ENCODE measurements at places on chromosomes 11 and 22.

DNA sequence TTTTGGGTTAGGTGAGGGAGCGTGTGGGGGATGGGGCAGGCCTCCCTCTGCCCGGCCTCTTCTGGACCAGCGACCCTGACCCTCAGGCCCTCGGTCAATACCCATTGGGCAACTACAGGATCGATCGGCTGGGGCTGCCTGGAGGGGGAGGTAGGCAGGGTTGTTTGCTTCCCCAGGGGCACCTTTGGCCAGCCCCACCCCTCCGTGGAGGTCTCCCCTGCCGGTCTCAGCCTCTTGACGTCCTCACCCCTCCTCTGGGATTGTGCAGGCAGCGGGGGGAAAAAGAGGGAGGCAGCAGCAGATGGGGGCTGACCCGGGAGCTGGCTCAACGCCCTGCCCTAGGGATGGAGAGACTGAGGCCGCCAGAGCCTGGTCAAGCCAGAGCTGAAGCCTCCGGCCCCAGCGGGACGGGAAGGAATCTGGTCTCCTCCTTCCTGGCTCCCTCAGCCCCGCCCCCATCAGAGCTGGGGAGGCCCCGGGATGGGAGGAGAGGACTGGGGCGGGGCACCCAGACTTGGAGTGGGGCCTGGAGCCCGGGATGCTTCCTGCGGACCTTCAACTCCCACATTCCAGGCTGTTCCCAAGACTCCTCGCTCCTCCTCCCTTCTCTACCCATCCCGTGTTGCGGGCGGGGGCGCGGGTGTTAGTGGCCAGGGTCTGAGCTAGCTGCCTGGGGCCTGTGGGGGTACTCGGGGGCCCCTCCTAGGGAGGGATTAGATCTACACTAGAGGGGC lies 14.4 kb upstream of the CDC42EP1 start:
- no peak for DNase-seq

- peak; percentile 25 for DNase-seq
Measured at GRCh38 chr11:124669193-124669592, 4.3 kb downstream of the SIAE start.

GRCh38 chr11:36508743-36509142 lies 1.3 kb downstream of the TRAF6 start:
- no peak for DNase-seq

GRCh38 chr11:9689721-9690120 lies 25.8 kb downstream of the SWAP70 start:
- DNase-seq: no peak

DNA sequence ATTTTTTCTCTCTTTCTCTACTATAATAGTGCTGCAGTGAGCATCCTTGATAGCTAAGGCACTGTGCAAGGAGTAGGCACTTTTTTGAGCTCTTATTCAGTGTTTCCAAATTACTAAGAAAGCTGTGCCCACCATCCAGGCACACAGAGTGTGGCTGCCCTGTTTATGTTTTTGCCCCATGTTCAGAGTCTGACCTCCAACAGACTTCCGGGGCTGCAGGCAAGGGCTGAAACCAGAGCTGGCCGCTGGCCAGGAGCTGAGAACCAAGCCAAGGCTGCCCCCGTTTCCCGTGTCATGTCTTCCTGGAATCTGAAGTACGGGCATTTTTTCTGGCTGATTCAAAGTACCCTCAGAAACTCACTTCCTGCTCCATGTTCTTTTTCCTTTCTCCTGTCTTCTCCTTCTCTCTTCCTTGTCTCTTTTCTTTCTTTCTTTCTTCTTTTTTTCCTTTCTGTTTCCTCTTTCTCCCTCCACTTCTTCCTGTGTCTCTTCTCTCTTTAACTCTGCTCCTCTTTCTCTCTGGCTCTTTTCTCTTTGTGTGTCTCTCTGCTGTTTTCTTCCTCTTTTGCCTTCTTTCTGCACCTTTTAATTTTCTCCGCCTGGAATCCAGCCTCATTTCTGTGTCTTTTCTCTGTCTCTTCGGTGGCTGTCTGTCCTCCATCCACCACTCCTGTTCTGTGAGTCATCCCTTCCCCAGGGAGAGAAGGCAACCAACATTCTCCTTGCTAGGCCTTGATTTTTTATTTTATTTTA lies 17.0 kb upstream of the KCTD14 start:
- DNase-seq: peak; percentile 2

- no peak for DNase-seq
Measured at GRCh38 chr11:118606157-118606843, 1.1 kb upstream of the PHLDB1 start.

DNA sequence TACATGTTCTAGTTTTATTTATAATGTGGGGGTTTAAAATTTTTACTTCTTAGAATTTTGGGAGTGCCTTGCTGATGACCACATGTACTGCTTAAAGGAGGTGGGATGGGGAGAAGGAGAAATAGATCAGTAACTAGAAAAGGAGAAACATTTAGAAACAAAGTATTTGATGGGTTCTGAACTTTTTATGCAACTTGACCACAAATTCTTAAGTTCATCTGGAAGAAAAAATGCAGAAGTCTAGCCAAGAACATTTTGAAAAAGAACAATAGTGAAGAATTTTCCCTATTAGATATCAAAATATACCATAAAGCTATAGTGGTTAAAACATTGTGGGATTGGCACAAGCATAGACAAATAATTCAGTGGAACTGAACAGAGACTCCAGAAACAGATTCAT lies 73.3 kb upstream of the AMPD3 start:
- no peak for DNase-seq

DNA sequence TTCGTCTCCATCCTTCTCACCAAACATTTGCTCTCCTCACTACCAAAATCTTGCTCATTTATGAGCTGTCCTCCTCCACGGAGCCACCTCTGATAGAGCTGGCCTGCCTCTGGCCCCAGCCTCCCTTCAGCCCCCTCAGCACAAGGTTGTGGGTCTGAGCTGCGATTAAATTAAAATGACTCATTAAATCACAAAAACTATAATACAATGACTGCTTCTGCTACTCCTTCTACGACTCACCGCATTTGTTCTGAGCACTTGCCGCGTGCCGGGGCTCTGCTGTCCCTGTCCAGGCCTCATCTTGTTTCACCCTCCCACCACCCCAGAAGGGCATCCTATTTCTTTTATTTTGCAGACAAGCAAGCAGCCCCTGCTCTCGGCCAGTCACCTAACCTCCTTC lies 49.2 kb upstream of the TIMP3 start:
- no peak for DNase-seq

- no peak for DNase-seq
Measured at GRCh38 chr11:113338730-113339129, 24.3 kb downstream of the TTC12 start.

DNA sequence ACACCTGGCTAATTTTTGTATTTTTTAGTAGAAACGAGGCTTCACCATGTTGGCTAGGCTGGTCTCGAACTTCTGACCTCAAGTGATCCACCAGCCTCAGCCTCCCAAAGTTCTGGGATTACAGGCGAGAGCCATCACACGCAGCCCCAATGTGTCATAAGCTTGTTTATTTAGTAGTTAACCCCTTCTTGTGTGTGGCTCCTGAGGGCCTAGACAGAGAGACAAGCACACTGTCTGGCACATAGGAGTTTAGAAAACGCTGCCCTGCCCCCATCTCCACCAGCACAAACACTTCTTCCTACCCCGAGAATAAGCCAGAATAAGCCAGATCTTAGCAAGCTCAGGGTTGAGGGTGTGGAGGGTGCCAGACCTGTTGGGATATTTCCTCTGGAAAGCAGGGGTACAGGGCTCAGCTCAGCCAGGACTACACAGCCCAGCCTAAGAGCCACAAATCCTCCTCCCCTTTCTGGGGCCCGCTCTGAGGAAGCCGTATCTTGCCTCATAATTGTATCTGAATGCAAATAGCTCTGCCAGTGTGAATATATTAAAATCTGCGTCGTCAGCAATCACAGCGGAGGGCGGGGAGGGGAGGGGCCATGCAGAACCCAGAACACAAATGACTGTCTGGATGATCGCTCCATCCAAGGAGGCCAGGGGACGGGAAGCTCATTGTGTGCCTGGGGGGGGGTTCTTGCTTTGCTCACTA lies 247.3 kb downstream of the MN1 start:
- no peak for DNase-seq

DNA sequence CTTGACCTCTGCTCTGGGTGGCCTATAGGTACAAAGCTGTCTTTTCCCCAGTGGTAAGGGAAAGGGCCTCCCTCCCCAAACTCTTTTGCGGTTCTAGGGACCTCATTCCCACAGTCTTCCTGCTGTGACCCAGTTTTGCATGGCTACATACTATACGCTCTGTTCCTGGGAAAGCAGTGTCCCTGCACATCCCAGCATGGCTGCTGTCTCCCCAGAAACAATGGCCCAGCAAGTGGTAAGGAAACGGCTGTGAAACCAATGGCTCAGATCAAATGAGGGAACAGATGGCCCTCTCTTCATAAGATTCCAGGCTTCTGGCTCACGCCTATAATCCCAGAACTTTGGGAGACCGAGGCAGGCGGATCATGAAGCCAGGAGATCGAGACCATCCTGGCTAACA lies 41.1 kb downstream of the RPL27A start:
- DNase-seq: no peak

DNA sequence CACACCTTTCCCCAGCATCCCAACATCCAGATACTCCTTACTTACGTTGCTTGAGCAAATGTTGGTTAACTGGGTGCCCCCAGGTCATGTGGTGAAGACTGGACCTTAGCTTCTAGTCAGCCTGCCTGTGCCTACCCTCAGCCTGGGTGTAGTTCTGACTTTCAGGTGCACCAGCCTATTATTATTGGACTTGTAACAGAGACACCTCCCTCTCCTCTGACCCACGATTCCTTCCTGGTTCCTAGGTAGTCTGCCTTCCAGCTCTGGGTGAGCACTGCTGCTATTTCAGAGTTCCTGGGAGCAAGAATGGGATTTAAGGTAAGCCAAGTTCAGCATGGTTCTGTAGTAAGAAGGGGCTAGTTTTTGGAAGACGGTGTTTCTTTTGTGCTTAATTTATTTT lies 138.2 kb downstream of the DSCAML1 start:
- DNase-seq: no peak

DNA sequence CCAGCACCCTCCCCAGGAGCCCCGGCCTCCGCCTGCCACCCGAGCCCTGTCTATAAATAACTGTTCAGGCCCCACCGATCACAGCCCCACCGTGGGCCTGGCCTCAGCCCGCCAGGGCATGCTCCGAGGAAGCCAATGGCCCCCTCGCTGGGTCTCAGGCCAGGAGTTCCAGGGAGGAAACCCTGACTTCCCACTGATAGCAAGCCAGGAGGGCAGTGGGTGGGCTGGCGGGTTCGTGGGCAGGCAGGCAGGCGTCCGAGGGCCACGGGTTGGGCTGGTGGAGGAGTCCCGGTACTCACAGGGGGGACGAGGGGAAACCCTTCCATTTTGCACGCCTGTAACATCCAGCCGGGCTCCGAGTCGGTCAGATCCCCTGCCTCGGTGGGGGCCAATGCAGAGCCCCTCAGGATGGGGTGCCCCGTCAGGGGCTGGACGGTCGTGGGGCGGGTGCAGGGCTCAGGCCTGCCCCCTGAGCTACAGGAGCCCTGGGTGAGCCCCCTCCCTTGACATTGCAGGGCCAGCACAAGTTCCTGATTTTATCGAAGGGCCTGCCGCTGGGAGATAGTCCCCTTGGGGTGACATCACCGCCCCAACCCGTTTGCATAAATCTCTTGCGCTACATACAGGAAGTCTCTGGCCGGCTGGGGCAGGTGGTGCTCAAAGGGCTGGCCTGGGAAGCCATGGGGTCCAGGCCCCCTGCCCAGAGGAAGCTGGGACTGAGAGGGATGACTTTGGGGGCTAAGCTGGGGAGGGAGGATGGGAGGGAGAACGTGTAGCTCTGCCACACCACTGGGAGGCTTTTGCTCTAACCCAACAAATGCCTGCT lies at the start of gene SPI1:
SPI1 (minus strand) TSS at position 538 of the 826 bp plus-strand sequence; CDS start at position 344, 194 bp downstream.
- DNase-seq: no peak

DNA sequence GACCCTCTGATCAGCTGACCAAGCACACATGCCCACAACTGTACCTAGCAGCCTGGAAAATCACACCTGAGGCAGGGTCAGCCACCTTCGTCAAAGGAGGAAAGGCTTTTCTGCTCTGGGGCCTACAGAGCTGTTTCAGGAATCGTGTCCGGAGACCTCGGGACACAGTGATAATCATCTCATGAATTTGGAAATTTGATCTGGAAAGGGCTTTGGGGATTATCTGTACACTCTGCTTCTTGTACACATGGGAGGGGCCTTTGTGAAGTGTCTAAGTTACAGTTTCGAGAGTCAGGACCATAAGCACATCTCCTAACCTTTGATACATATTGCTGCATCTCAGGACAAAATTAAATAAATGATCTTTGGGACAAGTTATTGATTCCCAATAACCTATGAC lies 1421.2 kb upstream of the TENM4 start:
- no peak for DNase-seq

- peak; percentile 27 for DNase-seq
Measured at GRCh38 chr11:2466869-2467694, 22.3 kb downstream of the KCNQ1 start.

- DNase-seq: no peak
Measured at GRCh38 chr11:128453444-128454336, 133.7 kb downstream of the ETS1 start.

GRCh38 chr11:30458541-30458940 lies 127.6 kb downstream of the MPPED2 start:
- DNase-seq: no peak

- no peak for DNase-seq
Measured at GRCh38 chr11:12064954-12065280, 45.5 kb upstream of the MICAL2 start.

DNA sequence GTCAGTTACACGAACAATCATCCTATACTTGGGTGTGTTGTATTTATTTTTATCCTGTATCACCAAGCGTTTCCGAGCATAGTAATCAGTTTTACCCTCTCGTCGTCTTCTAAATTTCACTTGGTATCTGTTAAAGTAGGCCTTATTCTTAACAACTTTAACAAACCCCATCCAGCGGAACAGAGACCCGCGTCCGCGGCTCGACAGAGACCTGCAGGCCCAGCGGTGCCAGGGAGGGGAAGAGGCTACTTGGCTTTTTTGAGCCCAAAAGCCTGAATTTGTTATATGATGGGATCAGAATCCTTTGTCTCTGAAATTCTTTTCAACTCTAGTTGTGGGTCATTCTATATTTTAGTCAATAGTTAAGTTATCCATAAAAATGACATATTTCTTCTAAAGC lies 56.5 kb upstream of the A4GALT start:
- no peak for DNase-seq

- no peak for DNase-seq
Measured at GRCh38 chr11:19954899-19955298, 205.4 kb downstream of the DBX1 start.

- DNase-seq: no peak
Measured at GRCh38 chr22:19720150-19720827, 3.0 kb upstream of the GP1BB start.

GRCh38 chr22:49904040-49904369 lies 14.2 kb downstream of the ALG12 start:
- DNase-seq: no peak

DNA sequence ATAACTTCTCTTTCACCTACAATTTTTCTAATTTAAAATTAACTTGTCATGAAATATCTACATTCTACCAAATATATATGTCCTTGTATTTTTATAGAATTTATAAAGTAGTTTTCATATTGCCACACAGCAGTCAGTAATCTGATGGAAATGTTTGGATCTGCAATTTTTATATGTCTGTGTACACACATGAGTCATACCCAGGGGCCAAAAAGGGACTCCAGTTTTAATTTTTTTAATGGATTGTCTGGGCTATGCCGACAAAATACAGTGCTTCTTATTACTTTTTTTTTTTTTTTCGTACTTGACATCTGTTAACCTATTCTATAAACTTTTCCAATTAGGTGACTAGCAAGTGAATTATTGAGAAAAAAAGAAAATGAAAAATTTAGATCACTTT lies 6.3 kb downstream of the GUCY1A2 start:
- no peak for DNase-seq

- DNase-seq: no peak
Measured at GRCh38 chr22:40220316-40221054, 42.8 kb downstream of the TNRC6B start.

Measured in activated naive CD4-positive, alpha-beta T cell treated with Interleukin-2 at 50 U/mL for 16 hours (primary cell).